ENCODE measurements at places on chromosomes 7 and 10. TPM values are rescaled to one million over a fixed set of nuclear protein-coding genes. Genes with fewer than 3 reads are reported as not detected.

Gene MKX
- total RNA-seq, result 0.22 TPM

DNA sequence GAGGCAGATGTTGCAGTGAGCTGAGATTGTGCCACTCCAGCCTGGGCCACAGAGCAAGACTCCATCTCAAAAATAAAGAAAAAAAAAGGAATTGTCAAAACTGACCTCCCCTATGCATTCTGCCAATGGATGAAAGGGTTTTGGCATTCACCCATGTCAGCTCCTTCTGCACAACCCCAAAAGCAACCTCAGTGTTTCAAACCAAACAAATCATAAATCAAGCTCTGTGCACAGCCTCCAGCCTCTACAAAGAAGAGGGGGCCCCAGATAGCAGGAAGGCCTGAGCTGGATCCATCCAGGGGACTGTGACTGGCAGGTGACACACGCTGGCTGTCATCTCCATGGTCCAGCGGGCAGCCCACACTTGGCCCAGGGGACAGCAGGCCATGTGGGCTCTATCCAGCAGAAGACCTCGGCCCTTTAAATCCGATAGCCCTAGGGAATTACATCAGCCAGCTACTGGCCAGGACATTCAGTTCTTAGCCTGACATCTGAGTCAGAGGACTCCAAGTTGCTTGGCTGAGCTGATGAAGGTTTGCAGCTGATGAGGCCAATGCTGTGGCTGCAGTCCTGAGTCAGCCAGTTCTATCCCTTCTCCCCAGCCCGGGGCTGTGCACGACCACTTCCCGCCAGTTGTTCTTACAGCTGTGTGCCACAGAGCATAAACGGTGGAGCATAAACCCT, 52.0 kb upstream of the FIGNL1 start:
- peak; percentile 77 for DNase-seq

Gene NPY
- total RNA-seq, result not detected

DNA sequence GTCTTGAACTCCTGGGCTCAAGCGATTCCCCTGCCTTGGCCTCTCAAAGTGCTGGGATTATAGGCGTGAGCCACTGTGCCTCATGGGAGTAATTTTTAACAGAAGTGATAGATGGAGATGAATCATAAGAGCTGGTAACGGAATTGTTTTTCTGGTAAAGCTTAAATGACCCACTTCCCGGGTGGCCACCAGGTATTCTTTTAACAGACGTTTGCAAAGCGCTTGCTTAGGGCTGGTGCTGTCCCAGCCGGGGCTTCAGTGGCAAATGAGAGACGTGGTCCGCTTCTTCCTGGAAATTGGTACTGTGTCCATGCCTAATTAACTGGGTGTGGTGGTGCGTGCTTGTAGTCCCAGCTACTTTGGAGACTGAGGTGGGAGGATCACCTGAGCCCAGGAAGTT, 23.5 kb downstream of the CAMK1D start:
- DNase-seq, result no peak

- no peak for DNase-seq
Observed at GRCh38 chr10:89505640-89506275, 29.6 kb downstream of the SLC16A12 start.

Gene PRRT4
- 1.6 TPM for total RNA-seq

Gene RASSF4
- total RNA-seq, result 103 TPM

GRCh38 chr7:151374726-151375125, 33.1 kb downstream of the NUB1 start:
- no peak for DNase-seq

DNA sequence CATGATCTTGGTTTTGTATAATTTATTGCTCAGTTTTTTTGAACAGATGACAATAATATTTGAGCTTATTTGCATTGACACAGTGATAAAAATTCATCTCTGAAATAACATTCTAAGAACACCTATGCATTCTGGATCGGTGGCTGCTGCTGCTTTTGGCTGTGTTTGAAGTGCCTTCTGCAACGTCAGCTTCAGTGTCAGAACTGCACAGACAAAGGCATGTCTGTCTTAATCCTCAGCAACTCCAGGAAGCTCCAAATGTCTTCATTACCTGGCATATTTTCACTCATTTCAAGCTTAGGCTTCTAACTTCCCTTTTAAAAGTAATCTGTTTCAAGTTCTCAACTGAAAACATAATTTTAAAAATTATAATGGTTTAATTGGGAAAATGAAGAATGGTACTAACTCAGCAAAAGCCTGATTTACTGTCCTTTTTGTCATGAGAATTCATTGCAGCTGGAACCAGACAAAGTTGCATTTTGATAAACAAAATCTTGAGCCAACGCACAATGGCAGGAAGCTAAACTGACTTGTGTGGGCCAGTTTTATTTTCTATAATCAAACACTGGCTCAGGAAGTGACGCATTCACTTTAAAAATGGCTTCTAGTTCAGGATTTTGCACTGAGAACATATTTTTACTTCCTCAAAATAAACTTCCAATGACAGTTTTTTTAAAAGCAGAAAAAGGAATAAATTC, 38.7 kb downstream of the NPS start:
- no peak for DNase-seq

- DNase-seq, result no peak
Observed at GRCh38 chr7:7251742-7252141, 69.4 kb downstream of the C1GALT1 start.

- DNase-seq, result no peak
Observed at GRCh38 chr10:19828278-19829049, 12.2 kb downstream of the PLXDC2 start.

GRCh38 chr10:90872648-90873020, 860 bp downstream of the RPP30 start:
- no peak for DNase-seq

GRCh38 chr7:45363669-45364068, 206.1 kb downstream of the RAMP3 start:
- no peak for DNase-seq

DNA sequence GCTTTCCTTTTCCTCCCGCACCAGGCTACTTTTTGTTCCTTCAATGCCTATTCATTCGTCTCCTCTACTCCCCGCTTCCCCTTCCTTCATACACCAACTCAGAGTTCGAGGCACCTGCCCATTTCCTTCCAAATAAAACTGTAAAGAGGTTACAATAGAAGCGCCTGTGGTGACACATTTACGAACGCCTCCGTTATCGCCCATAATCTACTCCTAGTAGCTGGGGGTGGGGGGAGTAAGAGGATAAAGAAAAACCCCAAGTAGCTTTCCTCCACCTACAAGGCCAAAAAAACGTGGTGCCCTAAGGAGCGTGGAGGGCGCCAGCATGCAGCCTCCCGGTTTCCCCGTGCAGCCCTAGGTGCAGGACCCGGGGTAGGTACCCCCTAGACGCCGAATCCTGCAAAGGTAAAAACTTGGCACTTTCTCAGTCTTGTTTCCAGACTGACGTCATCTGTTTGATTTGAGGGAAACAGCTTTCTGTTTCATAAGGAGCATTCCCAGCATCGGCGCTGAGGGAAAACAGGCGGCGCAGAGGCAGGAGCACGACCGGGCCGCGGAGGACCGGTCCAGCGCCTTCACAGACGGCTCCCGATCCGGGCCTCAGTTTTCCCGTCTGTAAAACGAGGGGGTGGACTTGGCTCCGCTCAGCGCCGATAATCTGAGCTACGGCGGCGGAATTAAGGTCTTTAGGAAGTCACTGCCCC, 922 bp downstream of the PPA1 start:
- peak; percentile 31 for DNase-seq

- no peak for DNase-seq
Observed at GRCh38 chr7:99767662-99768061, 16.3 kb downstream of the CYP3A4 start.

GRCh38 chr7:29090151-29090805, 56.1 kb downstream of the CPVL start:
- DNase-seq, result no peak

DNA sequence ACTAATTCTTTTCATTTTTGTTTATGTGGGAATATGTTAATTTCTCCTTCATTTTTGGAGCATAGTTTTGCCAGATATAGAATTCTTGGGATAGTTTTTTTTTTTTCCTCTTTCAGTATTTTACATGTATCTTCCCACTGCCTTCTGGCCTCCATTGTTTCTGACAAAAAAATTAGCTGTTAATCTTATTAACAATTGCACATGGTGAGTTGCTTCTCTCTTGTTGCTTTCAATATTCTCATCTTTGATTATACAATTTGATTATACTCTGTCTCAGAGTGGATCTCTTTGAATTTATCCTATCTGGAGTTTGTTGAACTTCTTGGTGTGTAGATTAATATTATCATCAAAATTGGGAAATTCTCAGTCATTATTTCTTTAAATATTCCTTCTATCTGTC, 41.4 kb upstream of the HABP2 start:
- DNase-seq, result no peak

Gene BHLHA15
- total RNA-seq, result not detected

DNA sequence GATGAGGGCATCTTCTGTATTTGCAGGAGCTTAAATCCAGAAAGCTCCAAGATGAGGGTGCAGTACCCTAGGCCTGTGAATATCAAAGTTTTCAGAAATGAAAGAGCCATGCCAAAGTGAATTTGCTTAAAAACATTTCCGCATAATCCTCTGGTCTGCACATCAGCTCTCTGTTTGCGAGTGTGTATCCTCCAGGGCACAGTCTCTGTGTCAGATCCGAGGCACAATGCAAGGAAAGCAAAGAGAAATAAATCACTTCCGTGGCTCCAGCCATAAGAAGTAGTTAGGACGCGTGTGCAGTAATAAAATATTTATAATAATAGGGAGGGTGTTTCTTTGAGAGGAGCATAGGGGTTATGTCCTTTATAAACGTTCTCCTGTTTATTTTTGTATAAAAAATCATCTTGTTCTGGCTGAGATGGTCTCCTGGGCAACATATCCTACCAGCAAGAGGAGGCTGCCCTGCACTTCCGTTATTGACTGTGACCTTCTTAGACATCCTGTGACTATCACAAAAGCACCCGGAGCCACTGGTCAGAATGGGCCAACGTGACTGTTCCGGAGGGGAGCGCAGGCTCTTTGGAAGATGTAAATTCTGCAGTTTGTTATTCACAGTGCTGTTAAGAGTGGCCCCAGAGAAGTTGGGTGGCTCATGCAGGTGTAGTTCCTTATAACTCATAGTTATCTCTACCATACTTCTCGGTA, 667.6 kb upstream of the FOXK1 start:
- DNase-seq, result no peak

GRCh38 chr7:33762151-33762910, 143.0 kb upstream of the BMPER start:
- no peak for DNase-seq

DNA sequence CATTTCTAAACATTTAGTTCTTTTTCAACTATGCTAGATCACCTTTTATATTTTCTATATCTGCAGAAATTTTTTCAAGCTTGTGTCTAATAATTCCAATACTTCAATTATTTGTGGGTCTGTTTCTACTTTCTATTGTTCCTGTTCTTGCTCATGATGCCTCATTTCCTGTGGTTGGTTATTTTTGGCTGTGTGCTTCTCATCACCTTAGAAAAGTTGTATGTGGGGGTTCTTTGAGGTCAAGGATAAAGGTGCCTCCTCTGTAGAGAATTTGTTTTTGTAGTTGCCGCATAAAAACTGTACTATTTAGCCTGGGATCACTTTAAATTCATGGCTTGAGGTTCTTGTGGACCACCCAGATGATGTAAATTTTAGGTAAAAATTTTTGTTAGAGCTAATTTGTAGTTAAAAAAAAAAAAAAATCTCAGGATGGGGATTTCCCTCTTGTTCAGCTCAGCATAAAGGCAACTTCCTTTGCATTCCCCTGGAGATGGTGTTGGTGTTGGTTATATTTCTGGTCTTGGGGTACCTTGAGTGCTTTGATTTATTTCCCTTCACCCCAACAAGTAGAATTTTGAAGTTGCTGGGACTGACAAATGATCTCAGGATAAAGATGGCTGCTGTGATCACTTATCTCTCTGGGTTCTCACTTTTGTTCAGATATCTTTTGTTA, 27.0 kb upstream of the JAZF1 start:
- no peak for DNase-seq

DNA sequence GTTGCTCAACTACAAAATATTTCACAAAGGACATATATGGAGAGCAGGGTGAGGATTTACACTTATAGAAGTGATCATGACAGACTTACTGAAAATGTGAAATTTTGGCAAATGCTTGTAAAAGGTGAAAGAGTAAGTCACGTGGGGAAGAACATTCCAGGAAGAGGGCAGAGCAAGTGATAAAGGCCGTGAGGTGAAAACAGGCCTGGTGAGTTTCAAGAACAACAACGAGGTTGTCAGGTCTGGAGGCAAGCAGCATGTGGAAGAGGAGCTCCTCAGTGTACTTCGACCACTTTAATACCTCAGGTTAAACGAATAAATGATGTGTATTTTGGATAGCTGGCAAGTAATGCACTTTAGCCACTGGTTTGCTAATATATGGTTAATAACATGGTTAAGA, 706.7 kb downstream of the PCDH15 start:
- DNase-seq, result no peak

- DNase-seq, result peak; percentile 92
Observed at GRCh38 chr7:2641406-2642393, 9.9 kb downstream of the TTYH3 start.

Gene ST8SIA6
- total RNA-seq, result 10.1 TPM

DNA sequence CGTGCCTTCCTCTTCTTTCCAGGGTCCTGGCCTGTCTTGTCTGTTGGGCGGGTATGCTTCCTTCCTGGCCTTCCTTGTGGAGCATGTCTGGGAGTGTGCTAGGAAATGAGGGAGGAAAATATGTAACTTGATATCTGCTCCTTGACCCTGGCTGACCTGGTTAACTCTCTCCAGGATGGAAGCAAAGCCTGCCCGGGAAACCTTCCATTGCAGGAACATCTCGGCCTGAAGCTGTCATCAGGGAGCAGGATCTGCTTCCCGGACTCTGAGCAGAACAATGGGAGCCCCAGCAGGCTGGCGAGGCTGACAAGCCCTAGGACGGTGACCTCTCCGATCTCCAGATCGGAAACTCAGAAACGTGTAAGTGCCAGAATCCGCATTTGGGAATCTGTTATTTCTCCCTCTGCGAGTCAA, 340.3 kb downstream of the FRMD4A start:
- peak; percentile 52 for DNase-seq

- DNase-seq, result no peak
Observed at GRCh38 chr10:16765509-16766375, 51.5 kb downstream of the RSU1 start.

DNA sequence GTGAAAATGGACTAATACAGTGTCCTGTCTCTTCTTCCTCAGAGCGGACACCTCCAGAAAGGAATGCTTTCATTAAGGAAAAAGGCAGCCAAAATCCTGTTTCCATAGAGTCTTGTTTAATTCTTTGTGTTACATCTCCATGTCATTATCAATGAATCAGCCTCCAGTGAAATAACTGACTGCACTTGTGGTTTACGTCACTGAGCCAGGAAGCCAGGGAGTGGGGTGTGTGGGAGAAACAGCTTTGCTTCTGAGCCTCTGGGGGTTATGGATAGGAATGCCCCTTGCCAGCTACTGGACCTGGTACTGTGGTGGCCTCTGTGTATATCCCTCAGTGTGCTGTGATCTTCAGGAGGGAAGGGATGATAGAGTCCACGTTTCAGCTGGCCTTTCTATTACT, 416.8 kb downstream of the GALNT17 start:
- DNase-seq, result no peak

Measured in left ventricle myocardium inferior (tissue), 1 donor.